T-helper 1 cell treated with Interleukin-12 subunit alpha and Interleukin-12 subunit beta and Interleukin-4 antibody, amounts not matched to agents 30 ng/mL and 1 ng/mL, for 36 hours (primary cell): ENCODE measurements at places on chromosomes 2 and 18. TPM values are rescaled to one million over a fixed set of nuclear protein-coding genes. Genes with fewer than 3 reads are reported as not detected.

CCDC68 gene
- not detected in 2 replicates for total RNA-seq

SGO2 gene
- 26.0 and 27.8 TPM in 2 replicates for total RNA-seq

CYB5A gene
- total RNA-seq = 34.3 and 37.8 TPM in 2 replicates

ACVR1C gene
- 1.8 and 1.9 TPM in 2 replicates for total RNA-seq

FBXO15 gene
- 0.46 and 0.49 TPM in 2 replicates for total RNA-seq

MC5R gene
- total RNA-seq = 0.15 TPM in 1 of 2 replicates, not detected in the other

UPP2 gene
- 0.07 TPM in 1 of 2 replicates, not detected in the other for total RNA-seq

SNRPD1 gene
- total RNA-seq = 76.9 and 84.4 TPM in 2 replicates

SPTBN1 gene
- total RNA-seq = 178 and 186 TPM in 2 replicates

POTEI gene
- total RNA-seq = not detected in 2 replicates

PRSS56 gene
- total RNA-seq = not detected in 2 replicates

TTC39C gene
- total RNA-seq = 63.0 and 64.6 TPM in 2 replicates

MC4R gene
- total RNA-seq = not detected in 2 replicates
